H4 (cell line): ENCODE measurements at places on chromosomes 4 and X.

DNA sequence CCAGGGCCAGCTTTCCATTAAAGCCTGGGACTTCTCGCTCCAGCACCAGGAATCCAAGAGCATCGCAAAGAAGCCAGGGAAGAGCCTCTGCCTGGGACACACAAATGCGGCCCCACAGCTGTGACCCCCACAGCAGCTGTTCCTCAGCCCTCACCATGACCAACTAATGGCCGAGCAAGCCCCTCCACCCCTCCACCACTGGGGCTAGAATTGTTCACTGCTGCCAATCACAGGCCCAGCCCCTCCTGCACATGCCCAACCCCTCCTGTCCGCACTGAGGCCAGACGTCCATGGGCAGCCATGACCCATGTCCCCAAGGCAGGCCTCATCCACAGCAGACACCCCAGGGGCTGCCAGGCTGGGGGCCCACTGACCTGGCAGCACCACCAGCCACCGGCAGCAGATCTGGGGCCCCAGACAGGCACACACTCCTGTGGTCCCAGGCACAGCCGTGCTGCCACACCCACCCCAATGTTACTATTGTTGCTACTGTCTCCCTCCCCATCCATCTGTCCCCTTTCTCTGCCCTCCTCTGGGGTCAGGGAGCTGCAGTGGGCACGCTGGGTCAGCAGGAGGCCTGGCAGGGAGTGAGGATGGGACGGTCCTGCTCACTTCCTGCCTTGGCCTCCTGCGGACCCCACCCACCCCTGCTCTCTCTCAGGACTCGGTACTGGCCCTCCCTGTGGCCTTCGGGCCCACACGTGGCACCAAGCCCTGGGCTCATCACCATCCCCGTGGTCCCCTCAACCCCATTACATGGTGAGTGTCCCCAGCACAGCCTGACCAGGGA lies 56.0 kb downstream of the ZFYVE28 start:
- no peak for DNase-seq

GRCh38 chr4:165403637-165404036 lies 24.8 kb downstream of the CPE start:
- DNase-seq = no peak

GRCh38 chr4:4880492-4880891 lies 21.0 kb downstream of the MSX1 start:
- no peak for DNase-seq

- DNase-seq = no peak
Measured at GRCh38 chr4:141789716-141790115, 153.3 kb downstream of the IL15 start.

DNA sequence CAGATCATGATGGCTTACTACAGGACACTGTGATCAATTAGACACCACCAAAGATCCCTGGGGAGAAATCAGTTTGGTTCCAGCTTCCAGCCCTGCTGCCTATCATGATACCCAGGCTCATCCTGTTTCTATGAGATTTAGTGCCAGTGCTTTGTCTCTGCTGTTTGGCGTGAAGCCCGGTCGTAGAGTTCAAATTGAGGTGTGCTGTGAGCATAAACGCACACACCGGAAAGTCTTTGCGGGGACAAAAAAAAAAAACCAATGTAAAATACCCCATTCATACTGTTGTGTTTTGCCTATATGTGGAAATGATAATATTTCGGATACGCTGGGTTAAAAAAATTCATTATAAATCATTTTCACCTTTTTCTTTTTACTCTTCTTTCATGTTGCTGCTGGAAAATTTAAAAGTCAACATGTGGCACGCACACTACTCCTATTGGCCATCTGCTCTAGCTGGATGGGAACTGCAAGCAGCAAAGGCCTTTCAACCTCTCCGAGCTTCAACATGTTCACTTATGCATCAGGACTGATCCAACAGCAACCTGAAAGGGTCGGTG lies 607 bp upstream of the DKC1 start:
- DNase-seq = no peak

GRCh38 chr4:44817930-44818329 lies 91.6 kb upstream of the GNPDA2 start:
- no peak for DNase-seq

GRCh38 chr4:88630756-88631155 lies 38.5 kb downstream of the HERC3 start:
- DNase-seq = no peak

DNA sequence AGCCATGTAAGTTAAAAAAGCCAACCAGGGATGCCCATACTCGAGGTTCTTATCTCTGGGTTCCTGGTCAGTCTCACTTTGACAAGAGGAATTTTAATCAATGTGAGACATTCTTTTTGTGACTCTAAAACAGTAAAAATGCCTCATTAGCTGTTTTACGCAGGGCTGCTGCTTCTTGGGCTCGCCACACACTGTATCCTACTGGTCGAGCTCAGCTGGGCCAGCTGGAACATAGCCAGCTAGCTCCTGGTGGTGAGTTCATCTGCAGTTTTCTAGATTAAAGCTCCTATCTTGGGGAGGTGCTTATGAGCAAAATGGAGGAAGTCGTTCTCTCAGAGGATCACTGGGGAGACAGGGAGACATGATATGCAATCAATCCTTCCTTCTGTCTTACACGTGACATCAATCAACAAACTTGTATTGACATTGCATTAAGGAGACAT lies 55.9 kb upstream of the LEF1 start:
- DNase-seq = peak; percentile 40

GRCh38 chr4:32472918-32473317 lies 1752.7 kb downstream of the PCDH7 start:
- no peak for DNase-seq

DNA sequence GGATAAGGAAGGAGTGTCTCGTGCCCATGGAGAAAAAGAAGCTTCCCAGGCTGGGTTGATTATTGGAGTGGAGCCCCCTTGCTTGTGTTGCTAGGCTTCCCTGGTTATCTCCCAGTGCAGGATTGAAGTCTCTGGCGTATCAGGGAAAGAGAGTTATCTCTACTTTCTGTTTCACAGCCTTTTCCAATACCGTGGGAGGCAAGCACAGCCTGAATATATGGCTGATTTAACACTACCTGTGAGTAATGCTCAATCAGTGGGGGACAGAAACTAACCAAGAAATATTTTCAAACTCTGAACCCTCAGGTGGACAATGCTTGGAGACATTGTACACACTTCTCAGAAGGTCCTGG lies 65.2 kb downstream of the SERPINA7 start:
- no peak for DNase-seq

DNA sequence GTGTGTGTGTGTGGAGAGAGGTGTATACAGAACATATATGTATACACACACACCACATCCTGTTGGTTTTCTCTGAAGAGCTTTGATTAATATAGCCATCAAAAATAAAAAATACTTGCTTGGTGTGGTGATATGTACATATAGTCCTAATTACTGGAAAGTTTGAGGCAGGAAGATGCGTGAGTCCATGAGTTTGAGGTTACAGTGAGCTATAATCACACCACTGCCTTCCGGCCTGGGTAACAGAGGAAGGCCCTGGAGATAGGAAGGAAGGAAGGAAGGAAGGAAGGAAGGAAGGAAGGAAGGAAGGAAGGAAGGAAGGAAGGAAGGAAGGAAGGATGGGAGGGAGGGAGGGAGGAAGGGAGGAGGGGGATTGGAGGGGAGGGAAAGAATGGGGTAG lies 360.4 kb upstream of the CPEB2 start:
- DNase-seq = no peak

- DNase-seq = peak; percentile 43
Measured at GRCh38 chr4:40980318-40980883, 230.6 kb downstream of the NSUN7 start.
